ENCODE measurements at places on chromosomes 1 and 21.

GRCh38 chr1:43455213-43455889 is 1.6 kb upstream of the HYI start:
- H3K27me3 ChIP-seq = no peaks in the 10 kb centered on the region
- no peak for DNase-seq
- peaks cover 5% of the 10 kb centered on the region for H3K36me3 ChIP-seq
- no peak overlapping the region for H3K4me3 ChIP-seq
- no peak overlapping the region for H3K27ac ChIP-seq

- H3K27me3 ChIP-seq = no peaks in the 10 kb centered on the region
- H3K4me1 ChIP-seq = peaks cover 42% of the 10 kb centered on the region
- peak overlapping the region; percentile 37 for H3K27ac ChIP-seq
- H3K36me3 ChIP-seq = peaks cover 78% of the 10 kb centered on the region
- no peak for DNase-seq
Observed at GRCh38 chr1:183911285-183911684, 106.4 kb downstream of the RGL1 start.

- peaks cover 14% of the 10 kb centered on the region for H3K4me1 ChIP-seq
- no peaks in the 10 kb centered on the region for H3K27me3 ChIP-seq
Observed at GRCh38 chr1:109433322-109433721, 7.1 kb upstream of the PSMA5 start.

GRCh38 chr1:150549496-150550221 is 451 bp downstream of the ADAMTSL4 start:
- H3K4me3 ChIP-seq = peak overlapping the region; percentile 74
- H3K27me3 ChIP-seq = no peaks in the 10 kb centered on the region
- DNase-seq = no peak
- H3K27ac ChIP-seq = peak overlapping the region; percentile 96
- no peaks in the 10 kb centered on the region for H3K36me3 ChIP-seq

DNA sequence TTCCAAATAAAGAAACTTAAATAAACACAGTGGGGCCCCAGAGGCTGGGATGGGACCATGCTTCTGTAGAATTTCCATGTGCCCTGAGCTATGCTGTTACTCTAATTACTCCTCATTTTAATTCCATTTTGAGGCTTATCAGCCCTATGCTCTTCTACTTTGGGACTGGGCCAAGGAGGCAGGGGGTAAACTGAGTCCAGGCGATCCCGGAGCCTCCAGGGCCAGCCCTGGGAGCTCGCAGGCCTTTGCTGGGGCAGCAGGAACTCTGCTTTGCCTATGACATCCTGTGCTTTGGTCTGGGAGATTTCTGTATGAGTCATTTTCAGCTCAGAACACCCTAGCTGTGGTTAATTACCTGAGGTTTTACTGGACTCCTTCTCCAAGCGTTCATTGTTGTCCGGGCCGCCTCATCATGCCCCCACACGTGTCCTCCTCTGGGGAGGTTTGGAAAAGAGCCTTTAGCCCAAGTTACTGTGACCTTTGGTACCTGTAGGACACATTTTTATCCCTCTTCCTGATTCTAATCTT is 95.7 kb downstream of the RHOU start:
- H3K27ac ChIP-seq = no peak overlapping the region
- DNase-seq = no peak
- H3K4me3 ChIP-seq = no peak overlapping the region
- H3K36me3 ChIP-seq = no peaks in the 10 kb centered on the region

DNA sequence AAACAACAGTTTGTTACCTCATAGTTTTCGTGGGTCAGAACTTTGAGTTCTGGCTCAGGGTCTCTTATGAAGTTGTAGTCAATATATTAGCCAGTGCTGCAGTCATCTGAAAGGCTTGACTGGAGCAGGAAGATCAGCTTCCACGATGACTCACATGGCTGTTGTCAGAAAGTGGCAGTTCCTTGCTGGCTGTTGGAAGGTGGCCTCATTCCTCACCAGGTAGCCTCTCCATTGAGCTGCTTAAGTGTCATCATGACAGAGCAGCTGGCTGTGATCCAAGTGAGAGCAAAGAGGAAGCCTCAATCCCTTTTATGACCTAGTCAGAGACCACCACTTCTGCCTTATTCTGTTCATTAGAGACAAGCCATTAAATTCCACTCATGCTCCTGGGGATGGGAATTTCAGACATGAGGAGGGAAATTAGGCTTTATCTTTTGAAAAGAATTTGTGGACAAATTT is 5.6 kb downstream of the OSBPL9 start:
- H3K4me3 ChIP-seq = no peak overlapping the region
- H3K4me1 ChIP-seq = peaks cover 72% of the 10 kb centered on the region
- H3K27ac ChIP-seq = peak overlapping the region; percentile 54
- DNase-seq = no peak

- no peak overlapping the region for H3K27ac ChIP-seq
- H3K27me3 ChIP-seq = no peaks in the 10 kb centered on the region
- DNase-seq = no peak
- no peaks in the 10 kb centered on the region for H3K36me3 ChIP-seq
Observed at GRCh38 chr21:25385911-25386474, 221.3 kb downstream of the MRPL39 start.

GRCh38 chr1:230575886-230576500 is 66.3 kb upstream of the COG2 start:
- no peak overlapping the region for H3K4me3 ChIP-seq
- H3K27me3 ChIP-seq = no peaks in the 10 kb centered on the region
- peak; percentile 4 for DNase-seq

DNA sequence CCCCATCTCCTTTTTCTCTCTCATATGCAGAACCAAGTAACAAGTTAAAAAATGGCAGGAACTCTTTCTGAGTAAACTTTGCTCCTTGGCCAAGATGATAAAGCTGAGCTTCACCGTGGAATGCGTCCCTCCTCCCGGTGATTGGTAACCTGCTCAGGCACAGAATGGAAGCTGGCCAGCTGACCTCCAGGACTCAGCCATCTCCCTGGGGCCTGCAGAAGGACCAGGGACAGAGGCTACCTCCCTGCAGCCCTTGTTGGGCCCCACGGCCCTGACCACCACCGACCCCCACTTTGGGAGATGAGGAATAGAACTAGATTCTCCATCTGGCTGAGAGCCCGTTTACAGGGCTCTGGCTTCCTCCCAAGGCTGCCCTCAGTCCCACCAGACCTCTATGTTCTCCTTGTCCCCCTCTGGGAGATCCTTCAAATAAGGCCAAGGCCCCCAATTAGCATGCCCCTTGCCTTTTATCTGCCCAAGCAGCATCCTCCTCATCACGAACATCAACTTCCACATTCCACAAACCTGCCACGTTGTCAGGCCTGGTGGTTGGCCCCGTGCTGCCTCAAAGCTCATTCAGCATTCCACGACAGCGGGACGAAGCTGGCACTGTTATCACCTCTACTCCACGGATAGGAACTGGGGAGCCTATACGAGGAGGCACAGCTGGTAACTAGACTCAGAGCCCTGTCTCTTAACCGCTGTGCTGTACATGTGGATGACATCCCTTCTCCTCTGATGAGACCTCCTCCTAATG is 74.2 kb downstream of the CD34 start:
- DNase-seq = no peak
- no peaks in the 10 kb centered on the region for H3K27me3 ChIP-seq
- no peak overlapping the region for H3K4me3 ChIP-seq

- H3K36me3 ChIP-seq = no peaks in the 10 kb centered on the region
- H3K27me3 ChIP-seq = no peaks in the 10 kb centered on the region
- no peak overlapping the region for H3K27ac ChIP-seq
- DNase-seq = no peak
Observed at GRCh38 chr21:21226472-21226871, 228.3 kb downstream of the NCAM2 start.

- no peaks in the 10 kb centered on the region for H3K27me3 ChIP-seq
- peak; percentile 92 for DNase-seq
- peak overlapping the region; percentile 75 for H3K27ac ChIP-seq
- H3K36me3 ChIP-seq = no peaks in the 10 kb centered on the region
Observed at GRCh38 chr1:182206626-182207239, 145.2 kb upstream of the ZNF648 start.

GRCh38 chr1:150692720-150693119 is 4.2 kb downstream of the GOLPH3L start:
- H3K4me3 ChIP-seq = no peak overlapping the region
- no peaks in the 10 kb centered on the region for H3K27me3 ChIP-seq
- H3K36me3 ChIP-seq = peaks cover 16% of the 10 kb centered on the region
- peaks cover 11% of the 10 kb centered on the region for H3K4me1 ChIP-seq
- no peak overlapping the region for H3K27ac ChIP-seq
- DNase-seq = no peak

DNA sequence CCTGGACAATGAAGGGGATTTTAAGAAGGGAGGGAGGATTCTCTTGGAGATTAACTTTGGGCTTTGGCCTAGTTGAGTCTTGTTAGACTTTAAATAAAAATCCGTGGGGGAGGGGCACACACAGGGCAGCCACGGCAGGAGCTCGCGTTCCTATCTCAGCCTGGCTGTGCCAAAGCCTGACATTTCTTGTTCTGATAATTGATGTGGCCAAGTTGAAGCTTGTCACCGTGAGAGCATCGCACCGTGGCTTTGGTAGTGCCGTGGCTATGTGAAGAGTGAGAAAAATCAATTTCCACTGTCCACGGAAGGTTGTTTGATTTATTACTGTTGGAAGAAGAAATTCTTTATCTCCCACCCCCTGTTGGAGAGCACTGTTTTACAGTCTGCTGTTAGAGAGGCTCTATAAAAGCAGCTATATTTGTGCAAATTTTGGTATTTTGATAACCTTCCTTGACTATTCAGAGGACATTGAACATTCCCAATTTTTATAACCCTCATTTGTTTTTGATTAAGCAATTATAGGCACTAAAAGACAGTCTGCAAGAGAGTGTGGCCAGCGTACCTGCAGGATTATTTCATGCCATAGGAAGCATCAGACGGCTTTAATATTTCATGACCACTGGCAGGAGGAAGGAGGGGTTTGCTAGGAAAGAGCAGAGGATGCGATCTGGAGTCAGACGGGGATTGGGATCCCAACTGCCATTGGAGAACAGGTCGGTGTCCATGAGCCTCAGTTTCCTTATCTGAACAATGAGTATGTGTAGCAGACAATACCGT is 160.7 kb downstream of the KAZN start:
- no peaks in the 10 kb centered on the region for H3K27me3 ChIP-seq
- DNase-seq = no peak
- H3K27ac ChIP-seq = no peak overlapping the region
- H3K4me3 ChIP-seq = no peak overlapping the region

DNA sequence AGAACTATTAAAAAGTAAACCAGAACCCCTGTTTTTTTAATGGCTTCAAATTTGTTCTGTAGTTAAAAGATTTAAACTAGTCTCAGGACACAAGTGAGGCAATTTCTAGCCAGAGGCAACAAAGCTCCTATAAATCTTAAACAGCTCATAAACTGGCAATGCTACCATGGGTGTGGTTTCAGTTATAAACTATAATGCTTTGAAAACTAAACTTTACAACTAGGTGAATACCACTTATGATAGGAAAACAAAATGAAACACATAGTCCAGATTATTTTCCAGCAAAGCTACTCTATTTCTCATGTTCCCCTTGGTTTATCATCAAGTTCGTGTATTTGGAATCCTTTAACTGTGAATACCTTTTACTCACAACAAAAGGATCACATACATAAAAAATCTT is 282.5 kb downstream of the VAV3 start:
- peak overlapping the region; percentile 29 for H3K27ac ChIP-seq
- DNase-seq = no peak
- H3K27me3 ChIP-seq = no peaks in the 10 kb centered on the region
- no peaks in the 10 kb centered on the region for H3K36me3 ChIP-seq
- no peak overlapping the region for H3K4me3 ChIP-seq

GRCh38 chr1:223212441-223212840 is 69.4 kb upstream of the TLR5 start:
- DNase-seq = no peak
- no peaks in the 10 kb centered on the region for H3K27me3 ChIP-seq
- peaks cover under 1% of the 10 kb centered on the region for H3K4me1 ChIP-seq
- no peak overlapping the region for H3K4me3 ChIP-seq
- H3K27ac ChIP-seq = no peak overlapping the region

GRCh38 chr1:19349999-19350398 is 37.9 kb downstream of the SLC66A1 start:
- H3K4me3 ChIP-seq = no peak overlapping the region
- H3K36me3 ChIP-seq = peaks cover 79% of the 10 kb centered on the region
- peak overlapping the region; percentile 44 for H3K27ac ChIP-seq

GRCh38 chr1:76687307-76688175 is 179.7 kb upstream of the ST6GALNAC5 start:
- H3K36me3 ChIP-seq = no peaks in the 10 kb centered on the region
- DNase-seq = no peak
- H3K27ac ChIP-seq = no peak overlapping the region
- H3K4me3 ChIP-seq = no peak overlapping the region

DNA sequence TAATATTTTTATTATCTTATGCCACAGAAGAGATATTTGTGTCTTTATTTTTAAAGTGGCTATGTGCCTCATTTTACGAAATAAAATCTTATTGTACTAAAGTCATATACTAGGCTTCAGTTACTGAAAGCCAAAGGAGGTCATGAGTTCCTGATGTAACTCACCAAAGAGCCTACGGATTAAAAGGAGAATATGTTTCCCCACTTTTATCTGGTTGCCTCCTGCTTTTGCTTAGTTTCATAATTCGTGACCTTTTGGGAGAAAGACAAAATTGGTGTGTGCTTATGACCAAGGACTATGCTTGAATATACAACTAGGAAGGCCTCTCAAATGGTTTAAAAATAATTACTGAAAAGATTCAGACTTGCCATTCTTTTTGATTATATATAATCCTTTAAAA is 18.2 kb upstream of the AHCTF1 start:
- DNase-seq = no peak
- H3K4me3 ChIP-seq = no peak overlapping the region
- peaks cover 54% of the 10 kb centered on the region for H3K4me1 ChIP-seq
- no peaks in the 10 kb centered on the region for H3K27me3 ChIP-seq
- no peaks in the 10 kb centered on the region for H3K36me3 ChIP-seq

GRCh38 chr21:39029900-39030884 is 153.1 kb downstream of the PSMG1 start:
- H3K36me3 ChIP-seq = no peaks in the 10 kb centered on the region
- H3K27me3 ChIP-seq = no peaks in the 10 kb centered on the region
- H3K27ac ChIP-seq = no peak overlapping the region
- no peak for DNase-seq
- no peaks in the 10 kb centered on the region for H3K4me1 ChIP-seq

- H3K36me3 ChIP-seq = no peaks in the 10 kb centered on the region
- no peaks in the 10 kb centered on the region for H3K27me3 ChIP-seq
- H3K27ac ChIP-seq = no peak overlapping the region
Observed at GRCh38 chr1:162660574-162660973, 28.3 kb downstream of the DDR2 start.

- H3K4me3 ChIP-seq = no peak overlapping the region
- no peak for DNase-seq
- no peaks in the 10 kb centered on the region for H3K27me3 ChIP-seq
- H3K4me1 ChIP-seq = peaks cover 33% of the 10 kb centered on the region
- H3K27ac ChIP-seq = peak overlapping the region; percentile 34
- peaks cover 84% of the 10 kb centered on the region for H3K36me3 ChIP-seq
Observed at GRCh38 chr1:223772771-223773160, 60.4 kb downstream of the CAPN2 start.

GRCh38 chr21:33151941-33152731 is 77.6 kb upstream of the IFNAR2 start:
- no peaks in the 10 kb centered on the region for H3K4me1 ChIP-seq
- H3K4me3 ChIP-seq = no peak overlapping the region
- H3K27me3 ChIP-seq = no peaks in the 10 kb centered on the region
- no peak for DNase-seq
- H3K27ac ChIP-seq = no peak overlapping the region

GRCh38 chr1:181081395-181081794 is 7.1 kb upstream of the IER5 start:
- H3K4me1 ChIP-seq = peaks cover 6% of the 10 kb centered on the region
- H3K27ac ChIP-seq = no peak overlapping the region
- H3K36me3 ChIP-seq = no peaks in the 10 kb centered on the region
- DNase-seq = no peak

Data from esophagus muscularis mucosa (tissue), 4 donors.